ENCODE measurements at places on chromosomes 6 and 20.
A peak's percentile ranks its signal among the peaks of the same experiment; 100 is the strongest.

DNA sequence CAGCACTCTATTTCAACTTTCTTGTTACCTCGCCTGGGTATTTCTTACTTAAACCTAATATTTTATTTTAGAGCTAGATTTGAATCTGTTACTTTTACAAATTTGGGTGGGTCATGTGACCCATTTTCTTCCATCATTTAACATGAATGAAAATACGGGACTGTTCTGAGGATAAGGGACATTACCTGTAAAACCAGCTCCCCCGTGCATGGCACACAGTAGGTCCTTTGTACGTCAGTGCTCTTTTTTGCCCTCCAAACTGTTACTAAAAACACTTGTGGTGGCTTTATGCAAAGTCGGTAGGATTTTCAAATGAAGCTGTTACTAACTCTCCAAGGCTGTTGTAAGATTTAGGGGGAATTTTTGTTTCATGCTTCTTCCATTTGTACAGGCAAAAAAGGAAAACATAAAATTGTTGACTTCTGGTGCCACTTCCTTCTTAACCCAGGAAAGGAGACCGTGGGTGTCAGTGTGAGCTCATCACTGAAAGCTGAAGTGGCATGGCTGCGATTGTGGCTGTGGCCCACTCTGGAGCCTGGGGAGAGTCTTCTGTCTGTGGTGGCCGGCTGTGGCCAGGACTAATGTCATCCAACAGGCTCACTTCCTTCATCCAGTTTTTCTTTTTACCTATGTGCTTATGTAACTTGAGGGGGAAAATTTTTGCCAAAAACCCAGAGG is 40.2 kb upstream of the PXDC1 start:
- no peak for DNase-seq

GRCh38 chr20:44773070-44773829 is 27.6 kb downstream of the KCNK15 start:
- no peak for DNase-seq

GRCh38 chr20:19975901-19976300 is 41.3 kb upstream of the NAA20 start:
- DNase-seq, result peak; percentile 38

GRCh38 chr6:138692058-138692977 is 81.3 kb upstream of the CCDC28A start:
- peak; percentile 41 for DNase-seq

GRCh38 chr6:76222189-76222588 is 149.7 kb upstream of the IMPG1 start:
- DNase-seq, result no peak

DNA sequence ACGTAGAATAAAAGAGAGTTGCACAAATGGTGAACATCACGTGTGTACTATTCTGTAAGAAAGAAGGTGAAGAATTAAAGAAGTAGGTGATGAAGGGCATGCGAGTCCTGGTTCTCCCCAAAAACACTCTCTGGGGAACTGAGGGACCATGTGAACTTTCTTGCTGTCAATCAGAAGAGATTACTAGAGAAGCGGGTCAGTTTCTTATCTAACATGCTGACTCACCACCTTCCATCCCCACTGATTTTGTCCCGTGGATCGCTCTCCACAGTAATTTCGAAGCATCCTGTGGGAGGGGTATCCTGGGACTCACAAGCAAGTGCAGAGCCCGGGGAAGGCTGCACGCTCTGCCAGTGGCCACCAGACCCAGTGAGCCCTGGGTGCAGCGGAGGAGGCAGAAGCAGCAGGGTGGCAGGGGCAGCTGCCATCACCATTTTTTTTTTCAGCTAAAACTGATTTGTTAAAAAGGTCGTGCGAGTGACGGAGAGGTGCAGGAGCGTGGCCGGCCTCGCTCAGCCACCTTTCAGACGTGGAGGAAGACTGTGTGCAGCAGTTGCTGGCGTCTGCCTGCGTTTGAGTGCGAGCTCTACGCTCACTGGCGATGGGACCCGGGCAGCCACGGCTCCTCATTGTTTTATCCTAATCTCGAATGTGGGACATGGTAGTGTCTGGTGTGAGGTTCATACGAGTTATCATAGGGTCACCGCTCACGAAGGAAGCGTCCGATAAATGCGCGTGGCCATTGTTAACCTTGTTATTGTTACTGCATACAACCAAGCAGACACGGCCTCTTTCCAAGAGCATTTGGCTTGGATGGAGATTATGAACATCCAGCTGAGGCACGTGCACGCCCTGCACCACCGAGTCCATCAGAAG is 28.0 kb upstream of the SLCO4A1 start:
- DNase-seq, result no peak

GRCh38 chr6:121393731-121394505 is 41.5 kb upstream of the GJA1 start:
- DNase-seq, result no peak

- DNase-seq, result no peak
Observed at GRCh38 chr6:5521322-5521721, 260.0 kb downstream of the FARS2 start.

- no peak for DNase-seq
Observed at GRCh38 chr20:46636514-46636913, 14.7 kb downstream of the SLC13A3 start.

- DNase-seq, result no peak
Observed at GRCh38 chr20:26209171-26209941, 512.7 kb upstream of the ZNF337 start.

DNA sequence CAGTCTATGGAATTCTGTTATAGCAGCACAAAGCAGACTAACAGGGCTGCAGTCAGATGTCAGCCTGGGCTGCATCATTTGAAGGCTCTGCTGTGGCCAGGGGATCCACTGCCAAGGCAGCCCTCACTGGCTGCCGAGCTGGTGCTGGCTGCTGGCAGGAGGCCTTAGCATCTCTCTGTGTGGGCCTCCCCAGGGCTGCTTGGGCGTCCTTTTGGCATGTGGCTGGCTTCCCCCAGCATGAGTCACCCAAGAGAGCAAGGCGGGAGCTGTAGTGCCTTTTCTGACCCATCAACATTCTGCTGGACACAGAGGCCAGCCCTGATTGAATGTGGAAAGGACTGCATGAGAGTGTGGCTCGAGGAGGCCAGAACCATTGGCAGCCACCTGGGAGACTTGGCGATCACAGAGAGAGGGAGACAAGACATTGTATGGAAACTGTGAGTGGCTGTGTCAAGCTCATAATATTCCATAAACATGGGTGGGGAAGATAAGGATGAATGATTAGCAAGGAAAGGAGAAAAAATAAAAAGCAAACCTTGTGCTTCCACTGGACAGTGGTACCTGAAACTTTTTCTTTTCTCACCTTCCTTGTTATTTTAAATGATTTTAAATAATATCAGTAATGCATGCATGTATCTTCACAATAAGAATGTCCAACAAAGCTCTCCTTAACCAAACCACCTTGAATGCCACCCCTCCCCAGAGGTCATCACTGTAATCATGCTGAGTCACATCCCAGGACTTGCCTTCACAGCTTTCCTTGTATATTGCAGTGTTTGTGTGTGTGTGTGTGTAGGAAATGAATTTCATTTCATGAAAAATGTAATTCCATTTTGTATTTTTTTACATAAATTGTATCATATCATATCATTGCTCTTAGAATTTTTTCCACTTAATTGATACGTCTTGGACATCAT is 55.0 kb upstream of the VSX1 start:
- no peak for DNase-seq

DNA sequence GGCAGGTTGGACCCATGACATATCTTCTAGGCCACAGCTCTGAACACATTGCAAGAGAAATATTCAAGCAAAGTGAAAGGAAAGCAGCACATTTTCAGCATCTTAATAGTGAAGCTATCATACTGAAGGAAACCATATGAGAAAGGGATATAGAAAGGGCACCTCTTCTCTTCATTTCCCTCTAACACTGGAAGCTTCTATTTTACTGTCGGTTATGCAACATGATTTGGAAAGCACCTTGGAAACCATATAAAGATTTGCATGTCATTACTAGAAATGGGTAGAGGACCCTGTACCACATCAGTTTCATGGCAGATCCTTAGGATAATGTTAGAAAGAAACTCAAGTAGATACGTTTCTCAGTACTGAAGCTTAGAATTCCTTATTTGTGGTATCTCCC is 70.5 kb upstream of the HMGN3 start:
- no peak for DNase-seq

GRCh38 chr6:38649744-38650143 is 10.0 kb upstream of the BTBD9 start:
- no peak for DNase-seq

Measured in hypothalamus (tissue), 51 donors.